ENCODE measurements at places on chromosomes 1 and 21.

GRCh38 chr1:26535201-26535600, 5.6 kb downstream of the RPS6KA1 start:
- no peak for DNase-seq

DNA sequence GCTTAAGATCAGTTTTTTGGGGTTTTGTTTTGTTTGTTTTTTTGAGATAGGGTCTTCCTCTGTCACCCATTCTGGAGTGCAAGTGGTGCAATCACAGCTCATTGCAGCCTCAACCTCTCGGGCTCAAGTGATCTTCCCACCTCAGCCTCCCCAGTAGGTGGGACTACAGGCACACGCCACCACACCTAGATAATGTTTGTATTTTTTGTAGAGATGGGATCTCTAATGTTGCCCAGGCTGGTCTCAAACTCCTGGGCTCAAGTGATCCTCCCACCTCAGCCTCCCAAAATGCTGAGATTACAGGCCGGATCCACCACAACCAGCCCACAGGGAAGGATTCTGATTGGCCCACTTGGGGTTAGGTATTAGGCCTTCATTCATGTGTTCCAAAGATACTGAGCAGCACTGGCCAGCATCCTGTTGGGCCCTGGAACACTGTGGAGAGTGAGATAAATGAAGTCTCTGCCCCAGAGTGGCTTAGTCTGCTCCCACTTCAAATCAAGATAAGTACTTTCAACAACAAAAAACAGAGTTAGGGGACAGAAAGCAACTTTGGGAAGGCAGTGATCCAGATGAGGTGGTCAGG, 54.7 kb downstream of the PTP4A2 start:
- DNase-seq: no peak

GRCh38 chr1:54774820-54775498, 10.6 kb upstream of the PARS2 start:
- DNase-seq: no peak

DNA sequence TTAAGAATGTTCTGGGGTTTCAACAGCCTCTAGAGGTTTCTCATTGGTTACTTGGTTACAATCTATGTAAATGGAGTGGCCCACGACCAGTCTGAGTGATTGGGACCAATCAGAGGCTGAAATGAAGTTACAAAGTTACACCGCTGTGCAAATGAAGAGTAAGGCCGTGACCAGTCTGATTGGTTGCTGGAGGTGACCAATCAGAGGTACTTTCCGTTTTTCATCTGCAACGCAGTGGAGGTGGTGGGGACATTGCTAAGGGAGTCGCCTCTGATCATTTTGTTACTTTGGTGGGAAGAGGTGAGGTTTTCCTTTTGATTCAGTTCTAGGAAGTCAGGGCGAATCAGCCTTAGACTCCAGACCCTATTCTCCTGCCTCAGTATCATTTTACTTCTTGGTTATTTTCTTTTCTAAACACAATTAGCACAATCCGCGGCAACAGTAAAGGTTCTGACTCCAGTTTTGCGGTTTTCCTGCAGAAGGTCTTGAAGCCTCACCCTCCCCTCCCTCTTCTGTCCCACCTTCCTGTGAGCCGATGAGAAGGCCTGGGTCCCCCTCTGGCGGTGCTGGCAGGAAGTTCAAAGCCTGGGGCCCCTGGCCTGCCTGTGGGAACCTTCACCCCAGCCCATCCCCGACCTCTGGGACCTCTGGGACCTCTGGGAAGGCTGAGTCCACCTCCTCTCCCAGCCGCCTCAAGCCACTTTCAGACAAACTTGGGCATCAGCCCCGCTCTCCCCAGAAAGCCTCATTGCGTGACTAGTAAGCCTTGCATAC, 38.7 kb upstream of the TTC34 start:
- DNase-seq: peak; percentile 63

DNA sequence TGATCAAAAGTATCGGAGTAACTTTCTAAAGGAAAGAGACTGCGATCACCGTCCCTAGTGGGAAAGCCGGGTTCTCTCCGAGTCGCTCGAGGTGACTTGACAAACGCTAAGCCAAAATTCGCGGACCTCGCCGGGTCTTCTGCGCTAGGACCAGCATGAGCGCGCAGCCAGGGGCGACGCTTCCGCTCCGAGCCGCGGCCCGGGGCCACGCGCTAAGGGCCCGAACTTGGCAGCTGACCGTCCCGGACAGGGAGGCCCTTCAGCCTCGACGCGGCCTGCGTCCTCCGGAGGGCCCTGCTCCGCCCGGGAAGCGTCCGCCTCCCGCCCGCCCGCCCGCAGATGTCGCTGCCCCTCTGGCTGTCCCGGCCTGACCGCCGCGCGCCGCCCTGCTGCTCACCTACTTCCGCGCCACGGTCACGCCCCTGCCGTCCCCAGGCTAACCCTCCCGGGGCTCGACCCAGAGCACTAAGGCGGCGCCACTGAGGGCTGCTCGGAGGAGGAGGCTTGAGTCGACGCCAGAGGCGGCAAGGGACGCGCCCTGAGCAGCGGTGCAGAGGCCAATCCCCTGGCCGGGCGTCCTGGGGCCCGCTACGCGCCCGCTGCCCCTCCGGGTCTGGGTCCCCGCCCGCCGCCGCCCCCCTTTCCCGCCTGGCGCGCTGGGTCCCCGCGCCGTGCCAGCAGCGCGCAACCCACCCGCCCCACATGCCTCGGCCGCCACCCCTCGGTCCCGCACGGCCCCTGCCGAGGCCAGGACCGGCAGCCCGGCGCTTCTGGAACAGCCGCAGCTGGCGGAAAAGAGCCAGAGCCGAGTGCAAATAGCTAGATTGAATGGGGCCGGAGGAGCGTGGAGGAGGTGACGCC, 896 bp upstream of the DUSP10 start:
- peak; percentile 81 for DNase-seq

Measured in stimulated activated CD4-positive, alpha-beta T cell treated with anti-CD3 and anti-CD28 coated beads, Interleukin-4, amount 100 ng/mL, for 24 hours (primary cell).